Hematopoietic multipotent progenitor cell (in vitro differentiated cells): ENCODE measurements at places on chromosomes 16 and 17. TPM values are rescaled to one million over a fixed set of nuclear protein-coding genes. Genes with fewer than 3 reads are reported as not detected.

DNA sequence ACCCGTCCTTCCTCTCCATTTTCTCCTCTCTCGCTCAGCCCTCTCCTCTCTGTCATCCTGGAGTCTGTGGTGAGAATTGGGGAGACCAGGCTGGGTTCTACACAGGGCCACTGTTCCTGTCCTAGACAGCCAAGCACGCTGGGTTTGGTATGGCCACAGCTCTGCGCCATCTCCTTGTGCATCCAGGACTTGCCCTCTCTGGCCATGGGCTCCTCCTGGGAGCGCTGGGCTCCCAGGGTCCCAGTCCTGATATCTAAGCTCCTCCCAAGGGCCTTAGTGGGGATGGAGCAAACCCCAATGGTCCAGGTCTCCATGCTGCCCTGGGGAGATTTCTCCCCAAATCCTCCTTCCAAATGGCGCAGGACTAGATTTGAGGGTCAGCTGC is 27.2 kb upstream of the ITGA3 start:
- DNase-seq: no peak

MYADML2 gene
- not detected for total RNA-seq

GRCh38 chr17:71111460-71111859 is 942.1 kb downstream of the KCNJ2 start:
- DNase-seq: no peak

LGALS9B gene
- under 0.01 TPM for total RNA-seq

- DNase-seq: no peak
These were observed 2.6 kb upstream of the RASD1 start for GRCh38 chr17:17498606-17499301.

DNA sequence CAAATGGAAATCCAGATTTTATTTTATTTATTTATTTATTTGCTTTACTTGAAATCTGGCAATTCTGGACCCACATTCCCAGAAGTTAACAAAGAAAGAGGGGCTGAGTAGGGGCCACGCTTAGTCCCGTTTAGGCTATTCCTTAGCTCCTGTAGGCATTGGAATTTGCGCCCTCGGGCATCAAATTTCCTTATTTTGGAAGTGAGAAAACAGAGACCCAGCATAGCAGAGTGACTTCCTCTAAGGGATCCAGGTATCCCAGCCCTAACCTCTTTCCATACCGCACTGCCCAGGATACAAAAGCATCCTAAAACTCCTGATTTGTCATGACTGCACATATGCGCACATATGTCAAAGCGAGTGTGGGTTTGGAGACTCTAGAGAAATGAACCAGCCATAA is 19.0 kb upstream of the SMG1 start:
- DNase-seq: no peak

DNA sequence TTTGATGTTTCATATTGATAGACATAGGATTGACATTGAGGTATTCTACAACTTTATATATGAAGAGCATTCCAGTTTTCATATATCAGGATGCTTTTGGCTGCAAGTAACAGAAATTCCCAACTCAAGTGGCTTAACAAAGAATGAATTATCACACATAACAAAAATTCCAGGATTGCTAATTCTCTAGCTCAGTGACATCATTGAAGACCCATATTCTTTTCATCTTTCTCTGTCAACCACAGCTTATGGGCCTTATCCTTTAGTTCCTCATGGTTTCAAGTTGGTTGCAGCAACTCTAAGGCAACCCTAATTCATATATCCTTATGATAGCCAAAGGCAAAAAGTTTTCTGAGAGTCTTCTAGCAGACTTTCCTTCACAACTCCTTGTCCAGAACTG is 91.5 kb upstream of the HAS3 start:
- DNase-seq: no peak

- DNase-seq: no peak
These were observed 137.2 kb downstream of the UTP18 start for GRCh38 chr17:51397361-51398127.

LRRC46 gene
- total RNA-seq: 0.27 TPM

TMEM238L gene
- not detected for total RNA-seq

HCFC1R1 gene
- 17.8 TPM for total RNA-seq

DNA sequence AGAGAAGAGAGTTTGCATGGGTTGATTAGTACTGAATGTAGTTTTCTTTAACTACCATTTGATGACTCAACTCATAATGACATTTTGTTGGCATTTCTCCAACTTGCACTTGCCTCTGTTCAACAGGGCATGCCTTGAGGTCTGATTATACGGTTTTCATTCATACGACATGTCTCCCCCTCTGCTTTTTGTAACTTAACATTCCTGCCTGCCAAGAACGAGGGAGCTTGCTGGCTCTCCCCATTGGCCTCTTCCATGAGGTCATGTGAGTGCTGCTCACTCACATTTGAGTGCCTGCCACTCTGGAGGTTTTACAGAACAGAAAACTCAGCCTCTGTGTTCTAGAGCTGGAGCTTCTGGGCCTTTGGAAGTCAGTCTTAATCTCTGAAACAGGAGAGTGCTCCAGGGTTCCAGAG is 19.7 kb downstream of the MAP2K6 start:
- no peak for DNase-seq

STXBP4 gene
- 3.5 TPM for total RNA-seq

TSNAXIP1 gene
- total RNA-seq: 0.54 TPM

- DNase-seq: no peak
These were observed 292.1 kb downstream of the SNX29 start for GRCh38 chr16:12268606-12269005.

- DNase-seq: no peak
These were observed 500 bp upstream of the KAT7 start for GRCh38 chr17:49787884-49788477.

DNA sequence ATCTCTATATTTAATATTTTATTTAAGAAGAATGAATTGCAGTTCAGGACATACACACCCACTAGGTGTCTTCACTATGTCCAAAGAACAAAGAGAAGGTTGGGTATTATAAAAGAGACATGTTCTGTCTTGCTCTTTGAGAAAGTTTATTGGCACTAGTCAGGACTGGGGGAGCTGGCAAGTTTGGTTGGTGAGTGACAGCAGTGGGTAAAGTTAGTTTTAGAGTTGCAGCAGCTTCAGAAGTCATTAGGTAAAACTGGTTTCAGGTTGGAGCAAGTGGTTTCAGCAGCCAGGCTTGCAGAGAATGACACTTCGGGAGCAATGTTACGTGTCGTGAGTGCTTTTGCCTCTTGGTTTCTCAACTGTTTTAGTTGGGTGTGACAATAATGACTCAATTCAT is 142.2 kb upstream of the HS3ST3A1 start:
- no peak for DNase-seq

C17orf78 gene
- not detected for total RNA-seq

GRCh38 chr16:361872-362701 is 8.3 kb downstream of the MRPL28 start:
- no peak for DNase-seq

GRCh38 chr17:27539152-27539551 is 82.9 kb downstream of the KSR1 start:
- DNase-seq: no peak

GRCh38 chr17:52636443-52636842 is 477.9 kb upstream of the CA10 start:
- no peak for DNase-seq

- no peak for DNase-seq
These were observed 4.6 kb downstream of the CARMIL2 start for GRCh38 chr16:67649494-67649931.

- no peak for DNase-seq
These were observed 137.4 kb upstream of the TMEM97 start for GRCh38 chr17:28181568-28181967.

DNA sequence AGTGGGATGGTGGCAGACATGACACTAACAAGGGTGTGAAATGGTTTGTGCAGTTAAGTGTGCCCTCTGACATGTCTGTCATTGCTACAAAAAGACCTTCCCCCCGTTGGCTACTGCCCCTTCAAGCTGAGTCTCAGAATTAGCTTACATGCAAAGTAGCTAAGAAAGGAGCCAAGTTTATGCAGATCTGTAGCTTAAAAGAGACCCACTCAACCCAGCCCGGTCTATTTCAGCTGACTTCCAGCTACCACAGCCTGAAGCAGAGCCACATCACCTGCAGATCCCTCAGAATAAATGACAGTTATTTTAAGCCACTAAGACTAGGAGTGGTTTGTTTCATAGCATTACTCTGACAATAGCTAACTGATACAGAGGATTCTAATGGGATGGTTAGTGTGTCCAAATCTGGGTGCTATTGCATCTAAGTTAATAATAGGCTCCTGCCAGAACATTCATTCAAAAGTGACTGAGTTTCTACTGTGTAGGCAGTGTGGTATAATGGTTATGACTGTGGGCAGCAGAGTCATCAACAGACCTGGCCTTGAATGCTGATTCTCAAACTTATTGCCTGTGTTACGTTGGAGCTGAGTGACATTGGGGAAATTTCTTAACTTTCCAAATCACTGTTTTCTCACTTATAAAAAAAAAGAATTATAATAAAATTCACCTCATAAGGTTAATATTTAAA is 11.7 kb downstream of the C17orf67 start:
- DNase-seq: no peak

GRCh38 chr16:85211271-85211801 is 99.1 kb upstream of the CIBAR2 start:
- no peak for DNase-seq
